Activated CD4-positive, CD25-positive, alpha-beta regulatory T cell treated with anti-CD3 and anti-CD28 coated beads, Interleukin-2, amount 50 U/mL, for 72 hours (primary cell): ENCODE measurements at places on chromosomes 11 and 22.

DNA sequence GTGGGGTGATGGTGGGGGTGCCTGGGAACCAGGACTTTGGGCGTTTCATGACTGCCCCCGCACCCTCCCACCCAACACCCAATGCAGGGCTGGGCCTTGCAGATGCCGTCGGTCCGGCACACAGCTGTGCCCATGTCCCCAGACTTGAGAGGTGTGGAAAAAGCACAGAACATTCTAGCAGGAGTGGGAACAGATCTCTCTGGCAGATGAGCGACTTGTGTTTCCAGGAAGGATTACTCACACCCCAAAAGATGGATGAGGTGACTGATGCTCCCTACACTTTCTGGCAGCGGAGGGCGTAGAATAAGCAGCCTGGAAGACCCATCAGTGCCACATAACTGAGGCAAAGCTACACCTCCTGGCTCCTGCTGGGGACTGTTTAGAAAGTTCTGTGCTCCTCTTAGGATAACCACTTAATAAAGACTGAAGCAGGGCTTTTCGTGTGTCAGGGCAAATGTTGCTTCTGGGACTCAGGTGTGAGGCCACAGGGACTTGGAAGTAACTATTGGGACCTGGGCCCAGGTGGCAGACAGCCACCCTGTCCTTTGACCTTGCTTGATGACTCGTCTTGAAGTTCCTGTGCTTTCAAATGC lies 24.2 kb downstream of the FBLN1 start:
- no peak for DNase-seq

- no peak for DNase-seq
These were observed 19.2 kb upstream of the KDM2A start for GRCh38 chr11:67099831-67100324.

GRCh38 chr11:102280245-102280833 lies 36.9 kb upstream of the BIRC3 start:
- no peak for DNase-seq

DNA sequence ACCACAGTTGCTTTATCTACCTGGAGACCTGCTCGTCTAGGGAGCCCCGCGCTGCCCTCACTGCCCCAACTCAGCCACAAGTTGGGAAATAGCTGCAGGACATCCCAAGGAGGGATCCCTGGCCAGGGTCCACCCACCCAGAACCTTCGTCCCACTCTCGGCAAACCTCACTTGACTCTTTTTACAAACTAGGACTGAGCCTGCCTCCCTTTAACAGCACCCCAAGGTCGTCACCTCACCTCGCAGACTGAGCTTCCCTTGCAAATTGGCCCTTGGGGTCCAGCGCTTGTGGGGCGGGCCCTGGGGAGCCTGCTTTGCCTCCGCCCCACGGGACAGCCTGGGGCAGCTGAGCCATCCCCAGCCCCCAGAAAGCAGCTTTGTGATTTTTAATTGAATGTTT lies 1505.8 kb downstream of the TBC1D22A start:
- DNase-seq = no peak

DNA sequence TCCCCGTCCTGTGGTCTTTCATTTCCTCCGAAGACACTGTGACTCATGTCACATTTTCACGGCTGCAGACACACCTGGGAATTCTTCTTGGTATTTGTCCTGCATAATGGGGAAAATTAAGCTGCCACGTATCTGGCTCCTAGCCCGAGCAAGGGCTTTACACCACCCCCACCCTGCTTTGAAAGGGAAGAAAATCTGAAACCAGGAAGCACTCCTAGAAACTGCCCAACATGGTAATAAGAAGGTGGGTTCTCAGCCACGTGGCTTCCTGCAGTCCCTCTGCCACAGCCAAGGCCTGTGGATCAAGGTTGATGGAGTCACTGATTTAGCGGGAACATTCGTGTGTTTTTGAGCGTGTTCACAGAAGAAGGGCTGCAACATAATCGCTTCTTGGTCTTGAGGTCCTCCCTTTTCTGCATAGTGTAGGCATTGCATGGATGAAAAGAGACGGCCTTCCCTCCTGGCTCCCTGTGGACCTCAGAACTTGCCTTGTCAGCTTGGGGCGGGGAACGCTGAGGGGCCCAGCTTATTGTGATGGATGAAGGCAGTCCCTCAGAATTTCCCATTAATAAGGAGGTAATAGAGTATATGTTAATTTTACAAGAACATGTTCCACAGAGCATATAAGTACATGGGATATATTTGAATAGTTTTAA lies 292.0 kb downstream of the NTM start:
- DNase-seq = no peak

- no peak for DNase-seq
These were observed 129.0 kb upstream of the LDLRAD3 start for GRCh38 chr11:35814720-35815305.

DNA sequence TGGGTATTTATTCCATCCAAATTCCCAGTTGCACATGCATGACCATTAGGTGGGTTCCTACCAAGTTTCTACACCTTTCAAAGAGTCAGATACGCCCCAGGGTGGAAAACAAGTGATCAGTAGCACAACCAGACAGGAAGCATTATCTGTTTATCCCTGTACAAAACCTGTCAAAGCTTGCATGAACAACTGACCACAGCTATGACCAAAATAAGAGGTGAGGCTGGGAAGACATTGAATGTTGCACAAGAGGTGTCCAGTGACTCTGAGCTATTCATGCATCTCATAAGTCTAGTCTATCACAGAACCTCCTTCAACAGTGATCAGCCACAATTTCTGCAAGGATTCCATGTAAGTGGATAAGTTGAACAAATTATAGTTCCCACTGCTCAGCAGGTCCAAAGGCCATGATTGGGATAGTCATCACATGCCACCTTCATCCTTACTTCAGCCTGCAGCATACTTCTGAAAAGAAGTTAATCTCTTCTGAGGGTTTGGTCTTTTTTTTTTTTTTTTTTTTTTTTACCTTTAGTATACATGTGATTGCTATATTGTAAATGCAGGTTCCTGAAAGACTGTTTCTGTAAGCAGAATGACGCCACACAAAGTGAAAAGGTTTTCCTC lies 28.0 kb upstream of the TMEM45B start:
- no peak for DNase-seq

GRCh38 chr11:82462608-82463242 lies 270.9 kb downstream of the FAM181B start:
- DNase-seq = no peak

- DNase-seq = no peak
These were observed 7.5 kb upstream of the MS4A7 start for GRCh38 chr11:60370811-60371298.

DNA sequence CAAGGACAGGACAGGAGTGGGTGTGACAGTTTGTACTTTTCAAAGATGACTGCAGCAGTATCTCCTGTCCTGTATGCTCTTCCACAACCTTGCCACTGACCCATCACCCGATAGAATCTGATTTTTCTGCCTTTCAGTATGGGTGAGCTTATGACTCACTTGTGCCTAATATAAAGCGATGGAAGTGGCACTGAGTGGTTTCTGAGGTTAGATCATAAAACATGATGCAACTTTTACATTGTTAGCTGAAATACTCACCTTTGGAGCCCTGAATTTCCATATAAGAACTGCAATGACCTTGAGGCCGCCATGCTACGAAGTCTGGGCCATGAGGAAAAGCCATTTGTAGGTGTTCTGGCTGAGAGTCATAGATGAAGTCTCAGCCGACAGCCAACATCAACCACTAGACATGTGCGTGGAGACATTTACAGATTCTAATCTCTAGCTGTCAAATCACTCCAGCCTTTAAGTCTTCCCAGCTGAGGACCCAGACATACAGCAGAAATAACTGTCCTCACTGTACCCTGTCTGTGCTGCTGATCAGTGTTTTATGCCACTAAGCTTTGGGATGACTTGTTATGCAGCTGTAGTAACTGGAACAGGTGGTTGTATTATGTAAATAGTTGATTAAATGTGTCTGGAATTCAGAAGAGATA lies 105.9 kb upstream of the ARHGAP20 start:
- DNase-seq = no peak

GRCh38 chr11:12207384-12208150 lies 97.2 kb downstream of the MICAL2 start:
- no peak for DNase-seq

- DNase-seq = no peak
These were observed 1.3 kb upstream of the NPTXR start for GRCh38 chr22:38845004-38845740.

DNA sequence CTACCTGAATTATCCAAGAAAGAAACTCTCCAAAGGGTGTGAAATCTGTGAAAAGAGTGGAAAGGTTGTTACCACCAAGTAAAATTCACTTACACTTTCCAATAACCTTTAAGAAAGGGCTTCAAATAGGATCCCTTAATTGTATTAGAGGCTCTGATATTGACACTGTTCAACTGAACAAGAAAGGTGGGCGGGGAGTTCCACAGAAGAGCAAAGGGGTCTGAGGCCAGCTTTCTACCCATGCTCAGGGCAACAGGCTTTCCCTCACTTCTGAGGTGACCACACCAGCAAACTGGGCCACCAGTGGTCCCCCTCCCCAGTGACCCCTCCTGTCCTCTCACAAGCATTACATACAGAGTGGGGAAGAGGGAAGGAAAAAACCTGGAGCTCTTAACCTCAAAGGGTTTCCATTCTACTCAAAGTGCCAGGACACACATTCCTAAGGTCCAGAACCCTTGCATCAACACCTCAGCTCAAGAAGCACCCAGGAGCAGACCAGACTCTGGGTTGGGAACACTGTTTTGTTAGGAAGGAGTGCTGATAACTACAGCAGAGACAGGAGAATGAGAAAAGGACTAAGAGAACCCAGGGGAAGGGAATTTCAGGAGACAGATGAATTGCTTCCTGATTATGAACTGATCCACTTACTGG lies 71.6 kb upstream of the AKIP1 start:
- DNase-seq = no peak

GRCh38 chr11:70694371-70694770 lies 296.0 kb downstream of the CTTN start:
- no peak for DNase-seq

GRCh38 chr22:21447694-21448402 lies 19.3 kb upstream of the TMEM191C start:
- DNase-seq = peak; percentile 20

GRCh38 chr11:17840101-17840548 lies 105.5 kb downstream of the KCNC1 start:
- DNase-seq = no peak

DNA sequence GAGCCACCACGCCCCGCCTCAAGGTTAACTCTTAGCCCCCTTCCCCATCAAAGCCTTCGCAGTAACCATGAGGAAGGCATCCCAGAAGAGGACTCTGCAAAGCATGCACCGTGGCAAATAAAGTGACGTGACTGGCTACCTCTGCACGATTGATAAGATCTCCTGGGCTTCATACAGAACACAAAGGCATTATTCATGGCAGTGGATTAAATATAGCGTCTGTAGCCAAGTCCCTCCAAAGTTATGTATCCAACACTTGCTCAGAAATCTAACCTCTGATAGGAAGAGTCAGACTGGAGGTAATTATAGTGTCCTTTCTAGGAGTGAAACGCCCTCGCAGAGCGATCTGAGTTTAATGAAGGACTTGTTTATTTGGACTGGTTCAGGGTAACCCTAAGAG lies 22.4 kb downstream of the CPT1A start:
- DNase-seq = no peak

DNA sequence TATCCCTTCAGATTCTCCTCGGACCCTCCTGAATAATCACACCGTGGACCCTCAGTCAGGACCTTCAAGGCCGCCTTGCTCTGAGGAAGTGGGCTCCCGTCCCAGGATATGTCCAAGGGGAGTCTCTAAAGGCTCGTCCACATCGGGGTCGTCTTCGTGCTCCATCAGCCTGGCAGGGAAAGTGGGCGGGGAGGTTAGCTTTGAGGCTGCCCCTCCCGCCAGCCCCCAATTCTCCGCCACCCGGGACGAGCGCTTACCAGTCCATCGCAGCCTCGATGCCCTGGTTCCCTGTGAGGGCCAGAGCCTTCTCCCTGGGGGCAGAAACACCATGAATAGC lies 472 bp downstream of the UBXN1 start:
- no peak for DNase-seq

DNA sequence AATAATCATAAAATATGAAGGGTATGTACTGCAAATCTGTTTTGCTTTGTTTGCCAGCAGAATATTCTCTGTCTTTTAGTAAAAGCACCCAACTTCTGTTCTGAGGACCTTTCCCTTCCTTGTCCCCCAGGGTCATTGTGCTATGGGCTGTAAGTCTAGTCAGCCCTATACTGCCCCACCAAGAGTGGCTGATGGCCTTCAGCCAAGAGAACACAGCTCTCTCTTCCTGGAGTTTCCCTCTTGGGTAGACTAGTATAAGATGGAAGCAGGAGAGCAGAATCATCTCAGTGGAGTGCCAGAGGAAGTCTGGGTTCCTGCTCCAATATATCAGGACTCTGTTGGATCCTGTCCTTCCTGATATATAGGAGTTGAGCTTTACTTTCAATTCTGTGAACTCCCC lies 29.0 kb downstream of the MMP13 start:
- DNase-seq = no peak

DNA sequence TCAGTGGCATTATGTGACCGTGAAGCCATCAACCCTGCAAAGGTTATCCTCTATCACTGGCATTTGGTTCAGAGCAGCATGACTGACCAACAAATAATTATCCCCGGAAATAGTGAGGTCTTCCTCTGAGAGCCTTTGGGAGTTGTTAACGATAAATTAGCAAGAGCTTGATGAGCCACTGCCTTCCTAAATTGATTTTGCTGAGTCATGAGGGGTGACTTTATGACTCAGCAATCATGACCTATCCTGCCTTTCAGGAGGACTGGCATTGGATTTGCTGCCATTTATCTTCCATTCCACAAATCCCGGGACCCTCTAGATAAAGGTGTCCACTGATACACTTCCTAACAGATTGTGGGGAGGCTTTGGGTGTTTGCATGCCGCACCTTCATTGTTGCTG lies 80.8 kb upstream of the MTNR1B start:
- no peak for DNase-seq

DNA sequence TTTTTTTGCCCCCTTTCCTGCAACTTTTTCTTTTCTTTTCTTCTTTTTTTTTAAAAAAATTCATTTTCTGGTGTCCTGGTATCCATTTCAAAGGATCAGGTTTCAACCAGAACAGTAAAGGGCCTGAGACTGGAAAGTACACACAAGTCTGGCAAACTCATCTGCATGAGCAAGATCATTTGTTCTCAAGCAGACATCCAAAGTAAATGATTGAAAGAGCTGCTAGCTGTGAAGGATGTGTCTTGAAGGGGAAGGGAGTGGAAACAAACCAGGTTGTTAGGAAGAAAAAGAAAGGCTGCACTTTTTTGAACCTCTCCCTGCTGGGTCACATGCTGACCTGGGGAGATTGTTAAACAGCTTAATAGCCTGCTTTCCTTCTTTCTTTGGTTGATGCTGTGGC lies 5.3 kb downstream of the YAP1 start:
- no peak for DNase-seq

- no peak for DNase-seq
These were observed 315.3 kb downstream of the BUD13 start for GRCh38 chr11:116457336-116458007.

DNA sequence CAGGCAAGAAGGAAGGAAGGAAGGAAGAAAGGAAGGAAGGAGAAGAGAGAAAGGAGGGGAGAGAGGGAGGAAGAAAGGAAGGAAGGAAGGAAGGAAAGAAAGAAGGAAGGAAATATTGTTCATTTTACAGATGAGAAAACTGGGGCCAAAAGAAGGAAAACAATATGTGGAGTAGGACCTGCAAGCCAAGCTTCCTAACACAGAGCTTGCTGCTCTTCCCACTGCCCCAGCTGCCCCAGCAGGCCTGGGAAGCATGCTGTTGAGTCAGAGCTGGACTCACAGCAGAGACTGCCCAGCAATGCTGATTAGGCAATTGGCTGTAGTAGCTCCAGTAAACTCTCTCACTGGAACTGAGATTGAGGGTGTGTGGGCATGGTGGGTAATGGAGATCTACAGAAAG lies 42.6 kb upstream of the SMCO4 start:
- no peak for DNase-seq
